CD4-positive, alpha-beta T cell treated with Interferon alpha-2 for 1 hour (primary cell): ENCODE measurements at places on chromosomes 3 and 15.

DNA sequence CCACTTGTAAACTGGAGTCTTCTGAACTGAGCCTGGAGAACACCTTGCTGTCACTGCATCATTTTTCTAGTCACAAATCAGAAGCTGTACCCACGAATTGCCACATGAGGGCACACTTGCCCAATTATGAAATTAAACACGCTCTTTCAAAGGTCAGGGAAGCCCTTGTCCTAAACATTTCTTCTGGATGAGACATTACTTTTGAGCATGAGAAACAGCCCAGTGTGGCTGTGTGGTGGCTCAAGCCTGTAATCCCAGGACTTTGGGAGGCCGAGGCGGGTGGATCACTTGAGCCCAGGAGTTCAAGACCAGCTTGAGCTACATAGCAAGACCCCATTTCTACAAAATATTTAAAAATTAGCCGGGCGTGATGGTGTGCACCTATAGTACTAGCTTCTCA, 27.5 kb upstream of the CFAP161 start:
- peak; percentile 52 for DNase-seq

DNA sequence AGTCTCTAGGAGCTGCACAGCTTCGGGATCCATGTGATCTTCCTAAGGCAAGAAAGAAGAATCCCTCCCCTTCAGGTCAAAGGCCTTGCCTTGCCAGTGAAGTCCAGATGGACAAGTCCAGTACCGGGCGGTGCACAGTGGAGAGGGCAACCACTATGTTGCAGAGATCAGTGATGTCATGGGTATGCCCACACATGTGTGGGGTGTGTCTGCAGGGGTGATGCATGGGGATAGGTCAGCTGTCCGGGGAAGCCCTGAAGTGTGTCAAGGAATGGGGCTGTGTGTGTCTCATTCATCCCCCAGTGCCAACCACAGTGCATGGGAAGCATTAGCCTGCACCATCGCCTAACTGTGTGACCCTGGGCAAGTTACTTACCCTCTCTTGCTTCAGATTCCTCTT, 66.5 kb downstream of the TLE3 start:
- DNase-seq, result no peak

DNA sequence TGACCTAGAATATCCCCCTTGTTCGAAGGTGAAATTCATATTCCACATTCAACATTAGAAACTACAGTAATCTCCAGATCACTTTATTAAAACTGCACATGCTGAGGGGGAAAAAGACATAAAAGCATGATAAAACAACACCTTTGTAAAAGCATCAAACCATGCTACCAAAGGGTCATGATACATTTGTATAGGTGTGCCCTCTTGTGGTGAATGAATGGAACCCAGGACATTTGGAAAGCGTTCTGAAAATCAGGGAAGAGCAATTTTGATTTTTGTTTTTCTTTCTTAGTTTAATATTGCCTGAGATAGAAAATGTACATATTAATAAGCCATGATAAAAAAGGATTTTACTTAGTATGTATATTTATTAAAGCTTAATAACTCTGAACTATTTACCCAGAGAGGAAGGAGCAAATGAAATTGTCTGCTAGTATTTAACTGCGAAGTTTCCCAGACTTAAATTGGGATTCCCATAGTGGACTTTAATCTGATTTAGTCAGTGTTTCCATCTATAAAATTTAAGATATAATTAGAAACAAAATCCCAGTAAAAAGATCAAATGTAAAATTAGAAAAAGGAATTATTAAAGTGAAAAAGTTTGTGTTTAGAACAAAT, 105.8 kb upstream of the ARL6 start:
- DNase-seq, result no peak

DNA sequence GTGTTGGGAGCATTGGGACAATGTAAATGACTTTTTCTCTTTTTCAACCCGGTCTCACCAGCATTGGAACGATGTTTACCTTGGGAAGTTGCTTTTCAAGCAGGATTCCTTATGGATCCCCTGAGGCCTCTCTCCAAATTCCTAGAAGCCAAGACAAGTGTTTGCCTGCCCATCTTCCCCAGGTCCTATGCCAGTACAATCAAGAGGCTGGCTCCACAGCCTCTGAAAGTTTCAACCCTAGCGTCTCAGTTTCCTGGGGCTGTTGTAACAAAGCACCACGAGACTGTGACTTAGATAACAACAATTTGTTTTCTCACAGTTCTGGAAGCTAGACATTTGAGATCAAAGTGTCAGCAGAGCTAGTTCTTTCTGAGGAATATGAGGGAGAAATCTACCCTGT, 347.2 kb upstream of the UMPS start:
- DNase-seq, result no peak

DNA sequence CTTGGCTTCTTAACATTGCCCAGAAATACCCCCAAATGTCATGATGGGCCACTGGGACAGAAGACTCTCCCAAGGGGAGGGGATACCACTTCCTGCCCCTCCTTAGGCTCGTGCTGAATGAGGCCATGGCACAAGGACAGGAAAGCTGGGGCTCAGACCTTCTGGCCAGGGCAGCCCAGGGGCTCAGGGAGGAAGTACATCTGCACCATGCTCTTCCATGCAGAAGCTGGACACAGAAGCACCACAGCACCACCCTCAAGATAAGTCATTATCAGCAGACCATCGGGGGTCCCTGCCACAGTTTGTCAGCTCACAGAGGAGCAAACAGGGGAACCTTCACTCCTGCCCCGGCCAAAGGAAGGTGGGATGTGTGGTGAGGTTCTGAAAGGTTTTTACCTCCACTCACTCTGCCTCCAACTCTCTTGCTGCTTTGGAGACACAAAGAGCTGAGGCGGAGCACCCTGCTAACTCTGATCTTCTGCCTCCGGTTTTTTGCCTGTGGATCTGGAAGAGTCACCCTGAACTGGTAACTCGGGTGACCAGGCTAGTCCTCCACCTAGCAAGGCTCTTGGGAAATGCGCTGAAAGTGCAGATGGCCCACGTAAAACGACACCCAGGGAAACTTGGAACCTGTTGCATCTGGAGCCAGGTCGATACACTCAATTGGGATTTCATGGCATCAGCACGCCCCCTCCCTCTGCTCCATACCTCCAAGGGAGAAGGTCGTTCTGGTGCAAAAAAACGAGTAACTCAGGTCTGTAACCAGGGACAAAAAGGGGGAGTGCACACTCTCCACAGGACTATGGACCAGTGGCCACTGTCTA, 8.3 kb downstream of the BMF start:
- no peak for DNase-seq
